ENCODE measurements at places on chromosomes 4 and X. TPM values are rescaled to one million over a fixed set of nuclear protein-coding genes. Genes with fewer than 3 reads are reported as not detected.

- DNase-seq: no peak
Measured at GRCh38 chr4:151304755-151305154, 20.6 kb downstream of the SH3D19 start.

GRCh38 chrX:125895518-125895917 lies 270.6 kb downstream of the DCAF12L2 start:
- no peak for DNase-seq

- DNase-seq: no peak
Measured at GRCh38 chr4:94934201-94934600, 176.4 kb downstream of the BMPR1B start.

- DNase-seq: no peak
Measured at GRCh38 chr4:154368060-154368459, 123.5 kb downstream of the DCHS2 start.

DNA sequence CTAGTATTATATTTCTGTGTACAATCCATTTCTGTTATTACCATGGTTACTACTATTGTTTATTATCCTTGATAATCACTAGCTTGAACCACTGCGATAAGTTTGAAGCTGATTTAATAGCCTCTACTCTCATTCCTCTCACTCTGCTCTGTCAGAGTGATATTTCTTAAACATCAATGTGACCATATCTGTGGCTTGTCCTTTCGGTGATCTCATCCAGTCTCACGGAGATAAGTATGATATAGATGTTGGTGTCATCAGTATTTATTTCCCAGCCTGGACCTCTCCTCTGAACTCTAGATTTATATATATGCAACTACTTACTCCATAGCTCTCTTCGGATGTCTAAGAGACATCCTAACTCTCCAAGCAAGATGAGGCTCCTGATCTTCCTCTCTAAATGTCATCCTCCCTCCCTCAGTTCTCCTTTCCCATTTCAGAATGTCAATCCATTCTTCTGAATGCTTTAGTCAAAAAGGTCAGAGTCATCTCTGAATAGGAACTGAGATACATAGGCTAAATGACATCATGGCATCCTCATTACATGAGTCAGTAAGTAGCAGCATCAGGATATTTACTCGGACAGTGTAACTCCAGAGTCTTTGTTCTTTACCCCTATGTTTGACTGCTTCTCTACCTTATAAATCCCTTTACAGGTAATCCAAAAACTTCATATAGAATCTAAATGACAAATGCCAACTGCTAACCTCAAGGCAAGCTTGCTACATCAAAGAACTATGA lies 129.5 kb downstream of the PACRGL start:
- no peak for DNase-seq

DNA sequence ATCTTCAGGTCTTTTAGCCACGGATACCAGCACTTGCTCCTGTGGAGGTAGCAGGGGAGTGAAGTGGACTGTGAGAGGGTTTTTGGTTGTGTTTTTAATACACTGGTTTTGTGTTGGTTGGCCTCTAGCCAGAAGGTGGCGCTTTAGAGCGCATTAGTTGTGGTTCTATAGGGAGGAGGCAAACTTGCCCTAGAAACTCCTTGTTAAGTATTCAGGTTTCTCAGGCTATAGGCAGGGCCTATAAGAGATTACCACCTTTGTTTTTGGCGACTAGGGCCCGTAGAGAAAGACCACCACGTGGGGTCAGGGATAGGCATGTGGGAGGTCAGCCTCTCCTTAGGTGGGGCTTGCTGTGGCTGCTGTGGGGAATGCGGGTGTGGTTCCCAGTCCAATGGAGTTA lies 221.6 kb upstream of the SPANXN4 start:
- no peak for DNase-seq

SERTM2 gene
- not detected for polyA plus RNA-seq

ENAM gene
- not detected for polyA plus RNA-seq

GRCh38 chr4:95158626-95159025 lies 390.1 kb downstream of the UNC5C start:
- DNase-seq: no peak

MAGT1 gene
- 55.0 TPM for polyA plus RNA-seq

- DNase-seq: no peak
Measured at GRCh38 chr4:53688186-53688790, 97.0 kb upstream of the LNX1 start.

- peak; percentile 28 for DNase-seq
Measured at GRCh38 chrX:13506574-13506973, 62.8 kb upstream of the EGFL6 start.

IL1RAPL2 gene
- not detected for polyA plus RNA-seq

DNA sequence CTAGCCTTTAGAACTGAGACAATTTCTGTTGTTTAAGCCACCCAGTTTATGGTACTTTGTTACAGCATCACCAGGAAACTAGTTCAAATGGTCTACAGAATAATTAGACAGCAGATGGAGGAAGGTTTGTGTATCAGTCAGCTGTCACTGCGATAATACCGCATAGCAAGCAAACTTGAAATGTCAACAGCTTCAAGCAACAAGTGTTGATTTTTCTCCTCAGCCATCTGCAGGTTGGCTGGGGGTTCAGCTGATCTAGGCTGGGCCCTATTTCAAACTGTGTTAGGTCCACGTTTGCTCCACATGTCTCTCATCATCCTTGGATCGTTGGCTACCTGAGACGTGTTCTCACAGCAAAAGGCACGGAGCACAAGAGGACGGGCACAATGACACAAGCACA lies 19.2 kb upstream of the PHEX start:
- no peak for DNase-seq

DNA sequence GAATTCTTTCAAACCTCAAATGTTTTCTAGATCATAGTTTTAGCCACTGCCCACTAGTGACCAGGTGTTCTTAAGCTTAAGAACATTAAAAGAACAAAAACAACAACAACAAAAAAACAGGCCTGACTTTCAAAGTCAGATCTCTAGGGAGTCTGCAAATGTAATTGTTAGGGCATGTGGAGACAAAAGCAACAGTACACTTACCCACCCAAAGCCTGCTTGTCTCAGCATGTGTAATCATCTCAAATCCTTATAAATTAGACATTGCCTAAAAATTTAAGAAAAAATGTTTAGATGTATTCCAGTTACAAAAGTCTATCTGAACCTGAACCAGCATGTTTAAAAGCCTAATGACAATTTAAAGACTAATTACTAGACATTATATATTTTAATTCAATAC lies 79.9 kb downstream of the SLC7A11 start:
- no peak for DNase-seq

- DNase-seq: no peak
Measured at GRCh38 chr4:88791274-88791673, 93.6 kb upstream of the NAP1L5 start.

GRCh38 chrX:133414406-133415275 lies 648 bp downstream of the GPC4 start:
- DNase-seq: no peak

FAM47E gene
- polyA plus RNA-seq: not detected

GRCh38 chr4:106522839-106523238 lies 154.3 kb upstream of the GIMD1 start:
- DNase-seq: no peak

DNA sequence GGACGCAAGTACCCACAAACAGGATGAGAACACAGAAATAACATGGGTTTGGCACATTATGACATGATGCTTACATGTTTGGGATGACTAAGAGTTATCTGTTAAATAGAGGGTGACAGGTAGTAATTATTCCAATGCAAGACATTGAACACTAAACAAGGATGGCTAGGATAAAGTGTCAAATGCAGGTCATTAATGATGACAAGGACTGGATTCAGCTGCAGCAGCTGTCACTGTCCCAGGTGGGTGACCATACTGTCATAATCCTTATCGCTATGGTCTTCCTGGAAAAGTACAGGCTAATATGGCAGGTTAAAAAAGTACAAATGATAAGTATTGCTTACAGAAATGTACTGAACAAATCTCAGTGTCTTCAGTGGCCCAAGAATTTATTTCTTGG lies 123.9 kb downstream of the ANTXR2 start:
- no peak for DNase-seq

DNA sequence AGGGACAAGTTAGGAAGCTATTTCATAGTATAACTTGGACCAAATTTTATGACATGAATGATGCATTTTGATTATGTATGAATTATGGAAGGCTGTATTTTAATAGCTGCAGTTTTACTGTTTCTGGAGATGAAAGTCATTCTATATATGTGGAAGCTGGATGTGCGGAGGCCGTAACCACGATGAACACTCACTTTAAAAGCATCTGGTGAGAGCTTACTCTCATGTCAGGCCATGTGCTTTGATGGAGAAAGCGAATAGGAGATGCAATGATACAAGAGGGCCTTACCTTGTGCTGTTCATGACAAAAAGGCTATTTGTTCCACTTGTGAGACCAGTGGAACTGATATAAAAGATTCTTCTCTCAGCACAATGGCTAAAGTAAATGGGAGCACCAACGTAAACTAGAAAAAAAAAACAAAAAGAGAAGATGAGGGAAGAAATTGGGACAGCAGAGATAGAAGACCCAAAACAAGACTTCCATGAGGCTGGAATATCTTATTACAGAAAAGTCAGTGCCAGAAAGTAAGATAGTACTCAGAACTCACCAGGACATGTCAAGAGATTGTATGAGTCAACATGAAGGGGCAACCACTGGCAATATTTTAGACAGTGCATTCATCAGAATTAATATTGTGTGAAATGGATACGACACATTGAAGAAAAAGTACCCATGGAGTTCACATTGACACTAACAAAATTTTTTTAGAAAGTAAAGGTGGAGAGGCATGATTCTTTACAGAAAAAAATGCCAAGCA lies 63.3 kb upstream of the GAB1 start:
- no peak for DNase-seq

CCSER1 gene
- polyA plus RNA-seq: 0.12 TPM

NUP62CL gene
- 2.0 TPM for polyA plus RNA-seq

VSIG4 gene
- polyA plus RNA-seq: 2.5 TPM

TRIM75 gene
- polyA plus RNA-seq: not detected

PRICKLE3 gene
- 3.0 TPM for polyA plus RNA-seq

- no peak for DNase-seq
Measured at GRCh38 chrX:47707031-47707780, 48.2 kb upstream of the UXT start.

DNA sequence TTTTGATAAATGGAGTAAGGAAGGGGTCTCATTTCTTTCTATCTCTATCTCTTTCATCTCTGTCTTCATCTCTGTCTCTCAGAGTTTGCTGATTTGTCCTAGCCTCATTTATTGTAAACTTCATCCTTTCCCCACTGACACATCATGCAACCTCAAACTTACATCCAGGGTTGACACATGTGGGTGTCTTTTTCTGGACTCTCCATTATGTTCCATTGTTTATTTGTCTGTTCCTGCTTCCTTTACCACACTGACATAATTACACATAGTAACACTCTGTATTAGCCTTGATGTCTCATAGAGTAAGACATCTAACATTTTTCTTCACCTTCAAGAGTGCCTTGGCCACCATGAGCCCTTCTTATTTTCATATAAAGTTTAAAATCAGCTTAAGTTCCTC lies 8.1 kb upstream of the SRD5A3 start:
- DNase-seq: no peak

DNA sequence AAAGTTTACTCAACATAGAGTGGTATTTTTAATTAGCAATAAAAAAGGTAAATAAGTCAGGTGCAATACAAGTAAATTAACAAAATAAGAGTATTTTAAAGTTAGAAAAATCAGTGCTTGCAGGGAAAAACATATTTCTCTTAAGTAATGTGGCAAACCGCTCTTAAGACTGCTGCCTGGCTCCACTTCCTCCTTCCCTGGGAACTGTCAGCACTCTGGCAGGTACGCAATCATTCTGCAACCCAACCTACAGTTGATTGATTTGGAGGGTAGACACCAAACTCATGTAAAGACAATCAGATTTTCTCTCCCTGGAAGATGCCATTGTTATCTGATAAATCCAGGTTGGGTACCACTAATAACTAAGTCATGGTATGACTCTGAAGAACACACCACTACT lies 63.9 kb downstream of the PPP3CA start:
- DNase-seq: no peak

PPM1K gene
- polyA plus RNA-seq: 81.9 TPM

DNA sequence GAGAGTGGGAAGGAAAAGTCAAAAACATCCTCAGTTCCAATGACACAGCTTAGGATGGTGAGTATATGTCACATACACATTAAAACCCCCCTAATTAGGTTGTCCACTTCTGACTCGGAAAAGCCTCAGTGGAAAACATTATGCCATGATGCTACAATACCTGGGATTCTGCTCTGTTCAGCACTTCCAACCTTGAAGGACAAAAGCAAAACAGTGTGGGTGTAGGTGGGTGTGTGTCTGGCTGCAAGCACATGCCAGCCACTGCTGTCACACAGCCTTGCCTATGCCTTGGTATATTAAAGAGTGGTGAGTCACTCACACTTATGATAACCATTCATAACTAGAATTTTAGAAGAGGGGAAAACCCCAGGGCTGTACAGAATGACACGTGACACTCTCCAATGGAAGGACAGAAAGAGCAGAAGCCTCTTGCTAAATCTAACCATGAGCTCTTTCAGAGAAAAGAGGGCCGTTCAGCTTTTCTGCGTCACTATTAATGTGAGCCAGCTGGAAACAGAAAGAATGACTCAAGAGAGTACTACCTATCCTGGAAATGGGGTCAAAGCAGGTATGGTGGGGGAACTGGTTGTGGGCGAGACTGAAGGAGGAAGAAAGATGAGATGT lies 159.6 kb downstream of the TET2 start:
- no peak for DNase-seq

GRCh38 chr4:85603437-85604336 lies 128.7 kb downstream of the ARHGAP24 start:
- DNase-seq: no peak

SCFD2 gene
- 18.1 TPM for polyA plus RNA-seq

DNA sequence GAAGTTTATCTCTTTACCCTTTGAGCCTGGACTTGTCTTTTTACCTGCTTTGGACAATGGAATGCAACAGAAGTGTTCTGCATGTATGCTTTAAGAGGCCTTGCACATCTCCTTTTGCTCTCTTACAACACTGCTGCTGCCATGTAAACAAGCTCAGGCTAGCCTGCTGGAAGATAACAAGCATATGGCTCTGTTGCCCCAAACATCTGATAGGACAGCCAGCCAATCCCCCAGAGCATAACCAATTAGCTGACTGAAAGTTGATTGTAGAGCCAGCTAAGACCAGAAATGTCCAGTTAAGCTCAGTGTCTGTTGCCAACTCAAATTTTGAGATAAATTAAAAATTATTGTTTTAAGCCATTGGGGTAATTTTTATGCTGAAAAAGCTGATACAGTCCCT lies 510.6 kb upstream of the CNKSR2 start:
- DNase-seq: no peak

DNA sequence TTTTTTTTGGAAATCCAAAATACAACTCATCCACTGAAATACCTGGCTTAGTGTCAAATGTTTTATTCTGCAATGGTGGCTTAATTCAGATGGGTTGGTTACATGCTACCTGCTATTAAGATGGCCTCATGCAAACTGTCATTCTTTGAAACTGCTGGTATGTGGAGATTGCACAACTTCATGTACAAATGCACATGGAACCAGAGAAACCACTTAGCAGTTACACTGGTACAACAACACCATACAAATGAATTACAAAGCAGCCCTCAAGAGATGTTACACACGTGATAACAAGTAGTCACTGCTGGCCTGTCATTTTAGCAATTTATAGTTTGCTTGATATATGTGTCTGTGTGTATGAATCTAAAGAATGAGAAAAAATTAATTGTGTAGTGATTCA lies 84.6 kb upstream of the STS start:
- no peak for DNase-seq

LANCL3 gene
- polyA plus RNA-seq: 0.37 TPM

CXCL1 gene
- polyA plus RNA-seq: not detected

RAB33A gene
- 11.0 TPM for polyA plus RNA-seq
